ENCODE measurements at places on chromosomes 7 and 10.
A peak's percentile ranks its signal among the peaks of the same experiment; 100 is the strongest.

DNA sequence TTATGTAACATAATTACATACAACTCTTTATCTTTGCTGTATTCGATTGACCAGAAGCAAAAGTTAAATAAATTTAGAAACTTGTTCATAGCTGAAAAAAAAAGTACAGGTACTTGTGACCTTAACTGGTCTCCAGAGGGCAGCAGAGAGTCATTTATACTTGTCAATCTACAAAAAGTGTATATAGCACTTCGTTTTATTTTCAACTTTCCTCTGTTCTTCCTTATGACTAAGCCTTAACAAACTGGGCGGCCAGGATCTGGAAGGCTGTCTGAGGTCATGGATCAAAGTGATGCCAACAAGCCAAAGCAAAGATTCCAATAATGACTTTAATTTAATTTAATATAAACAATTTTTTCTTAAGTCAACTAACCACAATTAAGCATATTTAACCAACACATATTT, 29.8 kb downstream of the C10orf67 start:
- DNase-seq, result no peak

- DNase-seq, result no peak
These were observed 1112.9 kb upstream of the AUTS2 start for GRCh38 chr7:68485253-68485917.

DNA sequence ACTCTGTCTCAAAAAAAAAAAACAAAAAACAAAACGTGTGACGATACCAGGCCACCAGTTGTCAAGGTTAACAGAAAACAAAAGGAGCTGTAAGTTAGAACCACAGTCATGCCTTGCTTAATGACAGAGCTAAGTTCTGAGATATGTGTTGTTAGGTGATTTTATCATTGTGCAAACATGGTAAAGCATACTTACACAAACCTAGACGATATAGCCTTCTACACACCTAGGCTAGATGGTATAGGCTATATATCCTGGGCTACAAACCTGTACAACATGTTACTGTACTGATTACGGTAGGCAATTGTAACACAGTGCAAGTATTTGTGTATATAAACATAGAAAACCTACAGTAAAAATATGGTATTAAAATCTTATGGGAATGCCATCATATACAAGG, 564.2 kb downstream of the HTR7 start:
- DNase-seq, result no peak

DNA sequence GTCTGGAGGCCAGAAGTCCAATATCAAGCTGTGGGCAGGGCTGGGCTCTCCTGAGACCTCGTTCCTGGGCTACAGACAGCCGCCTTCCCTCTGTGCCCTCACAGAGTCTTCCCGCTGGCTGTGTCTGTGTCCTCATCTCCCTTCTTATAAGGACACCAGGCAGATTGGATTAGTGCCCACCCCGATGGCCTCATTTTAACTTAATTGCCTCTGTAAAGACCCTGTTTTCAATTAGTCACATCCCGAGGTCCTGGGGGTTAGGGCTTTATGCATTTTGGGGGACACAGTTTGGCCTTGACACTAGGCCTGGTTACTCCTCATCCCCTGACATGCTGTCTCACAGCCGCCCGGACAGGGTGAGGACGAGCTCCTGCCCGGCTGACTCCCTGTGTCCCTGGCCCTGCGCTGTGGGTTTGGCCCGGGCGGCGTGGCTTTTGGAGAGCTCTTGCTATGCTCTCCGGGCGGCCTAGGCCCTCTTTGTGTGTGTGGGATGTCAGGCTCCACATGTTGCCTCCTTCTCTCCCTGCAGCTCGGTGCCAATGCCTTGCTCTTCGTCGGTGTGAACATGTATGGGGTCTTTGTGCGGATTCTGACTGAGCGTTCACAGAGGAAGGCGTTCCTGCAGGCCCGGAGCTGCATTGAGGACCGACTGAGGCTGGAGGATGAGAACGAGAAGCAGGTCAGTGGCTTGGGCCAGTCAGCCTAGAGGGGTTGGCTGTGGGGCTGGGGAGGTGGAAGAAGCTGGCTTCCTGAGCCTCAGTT, 18.2 kb downstream of the ADCY1 start:
- DNase-seq, result no peak

- no peak for DNase-seq
These were observed 287.3 kb upstream of the LRRN3 start for GRCh38 chr7:110803602-110804143.

GRCh38 chr10:121928528-121928884, 675 bp upstream of the ATE1 start:
- DNase-seq, result no peak

DNA sequence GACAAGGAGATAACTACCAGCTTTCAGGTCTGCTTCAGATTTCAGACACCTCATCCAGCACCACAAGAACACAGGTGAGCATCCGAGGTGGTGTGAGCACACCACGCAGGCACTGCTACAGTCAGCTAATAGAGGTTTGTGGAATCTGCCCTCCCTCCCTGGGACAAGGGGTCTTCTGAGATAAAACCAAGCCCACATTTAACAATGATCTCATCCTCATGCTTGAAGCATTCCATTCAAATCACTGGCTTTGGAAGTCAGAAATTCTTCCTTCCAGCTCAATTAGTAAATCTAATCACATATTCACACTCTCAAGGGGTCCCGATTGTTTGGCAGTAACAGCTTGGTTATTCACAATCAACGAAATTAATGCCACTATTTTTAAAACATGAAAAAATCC, 331.4 kb downstream of the ELMO1 start:
- DNase-seq, result no peak

DNA sequence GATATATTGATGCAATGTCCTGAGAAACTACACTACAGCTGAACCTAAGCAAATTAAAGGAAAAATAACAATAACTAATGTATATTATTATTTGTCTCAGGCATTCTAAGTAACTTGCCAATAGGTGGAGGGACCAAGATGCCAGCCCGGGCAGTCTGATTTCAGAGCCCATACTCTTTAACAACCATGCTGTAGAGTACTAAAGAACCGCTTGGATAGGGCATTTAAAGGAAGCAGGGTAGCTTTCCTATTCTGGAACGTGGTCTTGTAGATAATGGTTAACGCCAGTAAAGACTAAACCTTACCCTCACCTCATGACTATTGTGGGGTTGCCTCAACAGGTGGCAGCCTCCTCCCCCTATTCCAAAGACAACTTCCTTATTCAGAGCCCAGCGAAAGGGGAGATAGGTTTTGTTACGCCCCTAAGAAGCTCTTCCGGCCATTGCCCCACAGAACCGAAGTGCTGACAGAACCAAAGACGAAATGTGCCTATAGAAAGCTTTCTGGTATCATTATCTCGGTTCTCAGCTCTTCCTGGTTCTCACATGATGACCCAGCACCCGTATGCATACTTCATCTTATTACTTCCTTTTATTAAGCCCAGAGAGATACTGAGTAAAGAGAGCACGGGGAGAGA, 707 bp upstream of the C1GALT1 start:
- peak; percentile 21 for DNase-seq

GRCh38 chr7:86469680-86470295, 173.9 kb upstream of the GRM3 start:
- DNase-seq, result no peak

- no peak for DNase-seq
These were observed 88.4 kb upstream of the RHEB start for GRCh38 chr7:151608031-151608551.

- DNase-seq, result peak; percentile 2
These were observed at the start of gene FGL2 for GRCh38 chr7:77199013-77199966. FGL2 (minus strand) TSS chr7:77199819; CDS start chr7:77199793, 26 bp downstream.

DNA sequence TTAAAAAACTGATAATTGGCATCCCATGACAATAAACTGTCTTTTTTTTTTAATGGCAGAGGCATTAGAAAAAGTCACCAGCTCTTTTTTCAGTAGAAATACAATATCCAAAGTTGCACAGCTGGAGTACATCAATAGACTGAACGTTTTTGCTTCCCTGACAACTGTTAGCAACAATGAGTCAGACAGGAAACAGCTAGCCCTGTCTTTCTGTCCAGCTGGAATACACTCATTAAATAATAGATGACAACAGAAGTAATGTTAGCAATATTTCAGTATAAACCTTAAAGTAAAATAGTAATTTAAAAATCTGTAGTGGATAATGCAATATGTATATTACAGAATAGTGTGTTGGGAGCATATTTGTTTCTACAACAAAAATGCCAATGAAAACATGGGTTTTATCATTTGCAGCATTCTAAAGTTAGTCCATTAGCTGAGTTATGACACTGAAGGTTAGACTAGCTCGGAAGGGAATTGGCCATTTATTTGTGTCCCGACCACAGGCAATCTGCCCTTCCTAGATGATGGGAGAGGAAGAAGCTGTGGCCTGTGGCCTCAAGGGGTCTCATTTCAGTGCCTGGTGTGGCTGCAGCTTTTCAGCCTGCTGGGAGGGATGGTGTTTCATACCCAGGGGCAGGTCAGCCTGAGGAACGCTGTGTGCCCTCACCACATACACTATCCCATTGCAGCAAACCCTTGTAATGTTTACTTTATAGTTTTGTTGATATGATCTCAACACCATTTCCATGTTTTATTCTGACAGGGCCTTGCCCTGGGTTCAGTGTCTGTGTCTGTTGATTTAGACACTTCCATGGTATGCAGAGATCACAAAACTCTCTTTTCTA, 173.3 kb downstream of the SLC16A9 start:
- DNase-seq, result no peak

- DNase-seq, result no peak
These were observed 85.6 kb downstream of the LRRTM3 start for GRCh38 chr10:67011480-67011879.

GRCh38 chr7:77685233-77685632, 11.0 kb upstream of the RSBN1L start:
- DNase-seq, result no peak

GRCh38 chr10:88565072-88565471, 18.0 kb downstream of the RNLS start:
- no peak for DNase-seq

GRCh38 chr10:131681122-131681521, 219.7 kb upstream of the PPP2R2D start:
- no peak for DNase-seq

- no peak for DNase-seq
These were observed 60.4 kb downstream of the INPP5F start for GRCh38 chr10:119786117-119786769.

DNA sequence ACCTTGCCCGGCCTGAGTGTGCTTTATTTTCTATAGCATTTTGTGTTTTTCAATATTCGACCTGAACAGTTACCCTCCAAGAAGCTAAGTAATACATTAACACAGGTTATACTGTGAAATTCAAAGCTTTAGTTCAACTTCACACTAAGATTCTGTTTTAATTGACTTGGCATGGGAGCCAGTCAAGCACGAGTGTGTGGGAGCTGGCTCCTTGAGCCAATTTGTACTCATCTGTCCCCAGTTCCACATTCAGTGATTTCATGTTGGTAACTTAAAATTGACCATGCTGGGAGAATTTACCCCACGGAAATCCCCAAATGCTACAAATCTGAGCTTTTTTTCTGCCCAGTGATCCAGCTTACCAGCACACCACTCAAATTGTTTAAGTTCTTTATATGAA, 20.3 kb downstream of the TSPAN12 start:
- DNase-seq, result no peak

DNA sequence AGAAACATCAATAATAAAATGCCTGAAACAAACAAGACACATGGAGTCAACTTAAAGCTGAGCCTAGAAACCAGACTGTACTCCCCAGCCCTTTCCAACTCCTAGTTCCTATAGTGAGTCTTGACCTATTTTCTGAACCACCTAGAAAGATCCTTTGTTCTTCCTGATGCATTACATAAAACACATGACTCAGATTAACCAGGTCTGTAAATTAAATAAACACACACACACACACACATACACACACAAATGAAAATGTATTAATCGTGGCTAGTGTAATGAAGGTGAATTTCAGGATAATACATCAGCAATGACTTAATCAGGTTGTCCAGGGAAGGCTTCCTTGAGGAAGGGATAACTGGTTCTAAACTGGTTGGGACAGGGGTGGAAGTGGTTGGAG, 104.7 kb downstream of the ST8SIA6 start:
- no peak for DNase-seq

- no peak for DNase-seq
These were observed 105.7 kb upstream of the DNAJB12 start for GRCh38 chr10:72460284-72460876.

DNA sequence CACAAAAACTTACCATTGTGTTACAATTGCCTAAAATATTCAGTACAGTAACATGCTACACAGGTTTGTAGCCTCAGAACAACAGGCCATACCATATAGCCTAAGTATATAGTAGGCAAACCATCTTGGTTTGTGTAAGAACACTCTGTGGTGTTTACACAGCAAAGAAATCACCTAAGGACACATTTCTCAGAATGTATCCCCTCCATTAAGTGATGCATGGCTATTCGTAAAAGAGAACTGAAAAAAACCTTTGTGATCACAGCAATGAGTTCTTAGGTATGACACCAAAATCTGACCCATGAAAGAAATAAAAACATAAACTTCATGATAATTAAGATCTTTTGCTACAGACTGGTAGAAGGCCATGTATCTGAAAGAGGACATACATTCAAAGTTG, 121.5 kb downstream of the JMJD1C start:
- no peak for DNase-seq

DNA sequence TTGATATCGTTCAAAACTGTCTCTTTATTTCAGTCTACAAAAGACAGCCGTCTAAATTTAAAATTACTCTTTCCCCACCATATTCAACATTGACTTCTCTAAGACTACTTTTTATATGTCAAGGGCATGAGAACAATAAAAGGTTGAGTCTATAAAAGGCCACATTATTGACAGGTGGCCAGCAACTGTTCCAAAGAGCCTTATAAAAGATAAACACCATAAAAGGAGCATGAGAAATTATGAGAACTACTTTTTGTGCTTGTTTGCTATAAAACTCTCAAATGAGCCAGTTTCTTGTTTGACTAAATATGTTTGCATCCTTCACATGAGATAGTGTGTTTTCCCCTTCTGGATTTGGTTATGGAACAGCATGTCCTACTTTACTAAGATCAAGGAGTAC, 189.2 kb downstream of the THSD7A start:
- no peak for DNase-seq

DNA sequence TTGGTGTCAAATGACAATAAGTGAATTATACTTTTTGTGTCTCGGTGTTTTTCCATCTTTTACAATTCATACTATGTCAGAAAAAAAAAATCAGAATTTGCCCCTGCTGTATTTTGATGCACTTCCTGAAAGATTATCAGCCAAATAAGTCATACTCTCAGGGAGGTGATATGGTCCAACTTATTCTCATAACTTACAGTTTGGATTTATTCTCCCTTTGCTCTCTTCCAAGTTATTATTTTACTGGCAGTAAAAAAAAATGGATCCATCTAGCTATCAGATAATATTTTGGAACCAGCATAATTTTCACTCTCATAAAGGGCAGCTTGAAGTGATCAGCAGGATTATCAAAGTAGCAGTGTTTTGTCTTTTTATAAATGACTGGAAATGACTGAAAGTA, 337.1 kb downstream of the BMPER start:
- DNase-seq, result no peak
